SJSA1 (cell line): ENCODE measurements at places on chromosomes 6 and 20. TPM values are rescaled to one million over a fixed set of nuclear protein-coding genes. Genes with fewer than 3 reads are reported as not detected.

Gene MOCS1
- total RNA-seq: 7.7 and 13.7 TPM in 2 replicates

Gene KIFC1
- total RNA-seq: 95.5 and 120 TPM in 2 replicates

Gene FAM209B
- total RNA-seq: not detected in 2 replicates

Gene HAO1
- total RNA-seq: not detected in 2 replicates

Gene SPATA25
- total RNA-seq: 0.89 TPM in 1 of 2 replicates, not detected in the other

Gene INSM1
- not detected in 2 replicates for total RNA-seq

Gene GTSF1L
- not detected in 2 replicates for total RNA-seq

Gene CST5
- total RNA-seq: not detected in 2 replicates
